Cardiac fibroblast (primary cell): ENCODE measurements at places on chromosomes 6 and 20.

GRCh38 chr20:33947709-33948295 lies 45.9 kb upstream of the RALY start:
- DNase-seq = peak; percentile 66

DNA sequence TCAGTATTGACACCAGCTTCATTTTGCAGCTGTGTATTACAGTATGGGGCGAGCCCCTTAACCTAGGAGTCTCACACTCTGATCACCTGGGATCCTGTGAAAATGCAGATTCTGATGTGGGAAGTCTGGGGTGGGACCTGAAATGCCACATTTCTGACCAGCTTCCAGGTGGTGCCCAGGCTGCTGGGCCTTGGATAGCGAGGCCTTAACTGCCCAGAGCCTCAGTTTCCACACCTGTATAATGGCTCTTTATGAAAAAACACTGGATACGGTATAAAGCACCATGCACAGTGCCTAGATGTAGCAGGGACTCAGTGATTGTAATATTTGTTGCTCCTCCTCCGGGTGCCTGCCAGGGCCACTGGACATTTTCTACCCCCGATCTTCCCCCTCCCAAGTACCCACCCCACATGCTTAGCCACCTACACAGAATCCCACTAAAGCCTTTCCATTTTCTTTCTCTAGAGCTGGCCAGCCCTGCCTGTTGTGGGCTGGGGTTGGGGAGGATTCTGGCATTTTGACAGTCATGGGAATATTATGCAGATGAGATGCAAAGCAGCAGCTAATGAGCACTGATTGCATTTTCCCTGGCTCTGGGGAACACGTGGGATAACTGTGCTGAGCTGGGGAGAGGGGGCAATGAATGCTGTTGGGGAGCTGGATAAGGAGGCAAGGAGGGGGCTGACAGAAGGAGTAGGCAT lies 44.8 kb downstream of the SPDEF start:
- DNase-seq = no peak

DNA sequence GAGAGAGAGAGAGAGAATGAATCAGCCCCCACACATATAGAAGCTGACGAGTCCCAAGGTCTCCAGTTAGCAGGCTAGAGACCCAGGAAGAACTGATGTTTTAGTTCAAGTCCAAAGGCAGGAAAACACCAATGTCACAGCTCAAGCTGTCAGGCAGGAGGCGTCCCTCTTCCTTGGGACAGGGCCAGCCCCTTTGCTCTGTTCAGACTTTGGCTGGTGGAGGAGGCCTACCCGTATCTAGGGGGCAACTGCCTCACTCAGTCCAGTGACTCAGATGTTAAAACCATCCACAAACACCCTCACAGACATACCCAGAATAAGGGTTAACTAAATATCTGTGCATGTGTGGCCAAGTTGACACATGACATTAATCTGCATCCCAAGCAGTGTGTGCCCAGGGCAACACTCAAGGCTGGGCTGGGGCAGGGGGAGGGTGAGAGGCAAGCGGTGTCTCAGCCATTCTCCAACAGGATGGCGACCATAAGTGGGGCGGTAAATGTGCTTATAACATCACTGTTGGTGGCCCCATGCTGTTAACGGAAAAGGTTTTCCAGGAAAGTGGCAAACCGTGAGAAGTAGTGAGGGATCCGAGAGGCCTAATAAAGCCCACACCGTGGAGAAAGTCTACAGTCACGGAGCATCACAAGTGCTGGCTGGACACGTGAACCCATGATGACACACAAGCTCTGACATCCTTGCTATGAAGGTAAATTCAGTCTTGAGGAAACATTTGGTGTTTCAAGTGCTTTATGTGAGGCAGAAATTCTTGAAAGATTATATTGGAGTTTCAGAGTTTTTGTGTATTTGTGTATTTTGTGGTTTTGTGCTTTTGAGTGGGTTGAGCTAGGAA lies 28.1 kb downstream of the RAMACL start:
- no peak for DNase-seq

DNA sequence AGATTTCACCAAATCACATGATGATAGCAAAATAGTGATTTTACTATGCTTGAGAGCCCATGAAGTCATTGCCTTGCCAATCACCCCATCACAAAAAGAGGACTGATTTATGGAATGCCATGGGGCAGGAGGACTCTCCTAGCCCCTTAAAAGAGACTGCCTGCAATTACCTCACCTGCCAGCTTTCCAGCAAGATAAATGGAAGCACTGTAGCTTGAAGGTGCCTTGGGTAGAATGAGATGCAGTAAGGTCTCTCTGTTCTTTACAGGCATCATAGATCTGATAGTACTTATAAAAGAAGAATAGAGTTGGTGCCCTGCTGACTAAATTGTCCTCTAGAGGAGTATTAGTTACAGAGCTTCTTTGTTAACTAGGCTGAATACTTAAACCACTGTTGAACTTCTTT lies 242.3 kb downstream of the TMEM242 start:
- no peak for DNase-seq

DNA sequence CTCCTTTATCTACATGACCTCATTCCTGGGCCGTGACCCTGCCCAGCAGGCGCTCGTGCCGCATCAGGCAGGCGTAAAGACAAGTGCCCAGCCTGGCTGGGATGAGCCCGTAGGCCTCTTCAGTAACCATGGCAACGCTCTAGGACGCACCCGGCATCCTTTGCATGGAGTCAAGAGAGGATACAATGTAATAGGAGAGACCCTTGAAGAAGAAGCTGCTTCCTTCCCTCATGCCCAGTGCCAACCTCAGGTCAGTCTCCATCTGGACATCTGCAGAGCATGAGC lies 5.0 kb upstream of the LSM14B start:
- no peak for DNase-seq

- DNase-seq = no peak
These were observed 89.6 kb upstream of the SLC35F1 start for GRCh38 chr6:117817499-117817898.

GRCh38 chr6:7543789-7544424 lies 2.4 kb downstream of the DSP start:
- DNase-seq = no peak

- DNase-seq = no peak
These were observed 25.5 kb downstream of the DDO start for GRCh38 chr6:110389689-110390382.

DNA sequence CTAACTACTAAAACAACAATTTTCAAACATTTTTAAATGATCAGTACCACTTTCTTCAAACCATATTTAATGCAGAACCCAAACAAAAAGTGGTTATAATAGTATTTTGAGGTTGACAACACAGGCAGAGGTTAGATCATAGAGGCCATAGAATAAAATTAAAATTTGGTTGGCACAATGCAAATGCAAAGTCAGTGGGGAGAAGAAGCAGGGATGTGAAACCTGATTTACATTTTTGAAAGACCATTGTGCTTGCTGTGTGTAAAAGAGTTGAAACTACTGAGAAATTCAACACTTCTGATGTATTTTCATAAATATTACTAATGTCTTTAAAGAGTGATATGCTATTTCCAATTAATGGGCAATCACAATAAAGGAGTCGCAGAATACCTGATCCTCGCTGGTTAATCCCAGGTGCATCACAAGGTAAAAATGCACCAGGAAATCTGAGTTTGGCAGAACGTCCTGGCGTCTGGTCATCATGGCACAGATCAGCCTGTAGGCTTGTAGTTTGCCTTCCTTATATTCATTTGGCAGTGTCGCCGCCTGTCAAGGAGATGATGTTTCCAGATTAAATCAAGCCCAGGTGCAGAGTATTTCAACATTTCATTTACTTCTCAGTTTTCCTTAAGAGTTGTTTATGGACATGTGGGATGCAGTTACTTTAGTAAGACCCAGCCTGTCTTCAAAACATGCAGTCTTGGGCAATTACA lies 141.2 kb downstream of the RALGAPA2 start:
- DNase-seq = no peak

DNA sequence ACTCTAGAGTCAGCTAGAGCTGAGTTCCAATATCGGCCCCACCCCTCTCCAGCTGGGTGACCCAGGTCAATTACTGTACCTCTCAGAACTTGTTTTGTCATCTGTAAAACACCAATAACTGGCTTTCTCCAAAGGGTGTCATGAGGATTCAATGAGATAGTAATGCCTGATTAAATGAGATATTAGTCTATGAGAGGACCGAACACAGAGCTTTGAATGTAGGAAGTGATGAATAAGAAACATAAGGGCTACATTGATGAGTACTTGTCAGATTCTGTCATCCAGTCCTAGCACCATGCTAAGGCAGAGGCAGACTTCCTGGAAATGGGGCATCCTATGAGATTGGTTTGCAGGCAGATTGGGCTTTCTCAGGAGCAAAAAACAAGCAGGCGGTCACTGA lies 20.2 kb downstream of the BPI start:
- no peak for DNase-seq

DNA sequence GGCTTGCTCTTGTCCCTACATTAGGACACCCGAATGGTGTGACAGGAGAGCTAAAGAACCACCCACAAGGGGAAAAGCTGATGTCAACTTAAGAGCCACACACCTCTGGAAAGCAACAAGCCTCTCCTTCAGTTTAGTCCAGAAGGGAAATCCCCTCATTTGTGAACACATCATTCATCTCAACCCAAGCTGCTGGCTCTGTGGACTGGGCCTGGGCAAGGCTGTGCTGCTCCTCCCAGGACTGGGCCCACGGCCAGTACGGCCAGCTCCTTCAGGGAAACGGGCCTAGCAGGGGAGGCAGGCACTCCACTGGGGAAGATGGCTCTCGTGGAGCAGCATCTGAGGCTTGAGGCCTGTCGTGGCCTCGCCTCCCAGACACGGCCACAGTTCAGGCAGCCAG lies 12.8 kb upstream of the SLC4A11 start:
- DNase-seq = peak; percentile 44

DNA sequence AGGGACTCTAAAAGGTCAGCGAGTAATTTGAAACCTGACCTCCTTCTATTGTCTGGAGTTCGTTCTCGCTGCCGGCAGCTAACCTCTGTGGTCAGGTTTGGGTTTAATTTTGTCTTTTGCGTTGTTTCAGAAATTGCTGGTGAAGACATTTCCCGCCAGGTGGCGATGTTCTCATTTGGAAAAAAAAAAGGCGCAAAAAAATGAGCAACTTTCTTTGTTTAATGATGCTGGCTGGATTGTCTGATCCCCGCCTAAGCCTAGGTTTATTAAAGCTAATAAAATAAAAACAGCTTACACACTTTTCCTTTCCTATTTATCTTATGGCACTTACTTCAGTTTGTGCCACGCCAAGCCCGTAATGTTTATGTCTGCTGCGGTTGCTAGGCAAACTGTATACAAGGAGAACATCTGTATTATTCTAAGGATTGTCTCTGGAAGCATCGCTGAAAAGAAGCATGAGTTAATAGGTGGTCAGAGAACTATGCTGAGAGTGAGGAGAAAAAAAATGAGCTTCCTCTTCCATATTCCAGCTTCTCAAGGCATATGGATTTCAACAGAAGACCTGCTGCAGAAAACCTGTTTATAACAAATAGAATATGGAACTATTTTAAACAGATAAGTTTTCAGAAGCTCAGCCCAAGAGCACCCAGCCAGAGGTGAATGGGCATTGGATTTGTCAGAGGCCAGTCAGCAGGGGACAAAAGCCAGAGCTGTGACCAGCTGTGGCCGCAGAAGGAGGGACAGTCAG lies 205.7 kb downstream of the DOK5 start:
- peak; percentile 60 for DNase-seq

- peak; percentile 69 for DNase-seq
These were observed 10.9 kb downstream of the TFB1M start for GRCh38 chr6:155303361-155303870.

DNA sequence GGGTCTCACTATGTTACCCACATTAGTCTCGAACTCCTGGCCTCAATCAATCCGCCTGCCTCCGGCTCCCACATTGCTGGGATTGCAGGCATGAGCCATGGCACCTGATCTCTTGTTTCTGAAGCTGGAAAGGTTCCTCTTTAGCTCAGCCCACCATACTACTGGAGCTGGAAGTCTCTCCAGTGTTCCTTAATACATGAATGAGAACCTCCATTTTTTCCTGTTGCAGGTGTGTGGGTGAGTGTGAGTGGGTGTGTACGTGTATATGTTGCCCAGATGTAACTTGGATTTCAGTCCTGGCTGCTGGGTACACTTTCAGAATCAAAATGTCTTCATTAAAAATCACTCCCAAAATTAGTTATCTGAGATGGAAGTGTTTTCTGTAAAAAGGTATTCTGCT lies 11.1 kb downstream of the PNPLA1 start:
- DNase-seq = no peak

DNA sequence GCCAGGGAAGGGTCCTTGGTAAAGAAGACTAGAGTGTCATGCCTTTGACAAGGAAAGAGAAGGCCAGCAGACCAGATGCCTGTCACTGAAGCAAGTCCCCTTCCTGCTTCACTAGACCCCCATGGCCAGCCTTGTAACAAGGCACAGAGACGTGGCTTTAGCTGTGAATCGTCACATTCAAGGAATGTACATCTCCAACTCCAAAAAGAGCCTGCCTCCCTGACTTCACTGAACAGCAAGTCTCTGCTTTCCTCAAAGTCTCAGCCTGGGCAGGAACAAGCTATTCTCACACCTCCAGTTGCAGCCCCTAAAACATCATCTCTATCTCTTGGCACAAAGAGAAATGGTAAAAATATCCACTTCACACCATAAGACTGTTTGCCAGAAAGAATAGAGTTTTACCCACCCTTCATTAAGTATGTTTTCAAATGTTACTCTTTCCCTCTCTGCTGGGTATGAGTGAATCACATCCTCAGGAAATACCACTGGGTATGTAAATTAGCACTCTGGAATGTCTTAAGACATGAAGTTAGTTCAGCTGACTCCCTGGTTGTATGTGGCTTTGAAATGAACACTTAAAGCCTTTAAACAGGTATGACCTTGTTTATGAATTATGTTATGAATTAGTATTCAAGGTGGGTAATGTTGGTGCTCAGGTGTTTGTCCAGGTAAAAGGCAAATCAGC lies 46.4 kb upstream of the NT5E start:
- peak; percentile 97 for DNase-seq

GRCh38 chr20:17317341-17317740 lies 90.5 kb downstream of the PCSK2 start:
- DNase-seq = no peak

- DNase-seq = no peak
These were observed 53.1 kb downstream of the NINL start for GRCh38 chr20:25532015-25532751.

DNA sequence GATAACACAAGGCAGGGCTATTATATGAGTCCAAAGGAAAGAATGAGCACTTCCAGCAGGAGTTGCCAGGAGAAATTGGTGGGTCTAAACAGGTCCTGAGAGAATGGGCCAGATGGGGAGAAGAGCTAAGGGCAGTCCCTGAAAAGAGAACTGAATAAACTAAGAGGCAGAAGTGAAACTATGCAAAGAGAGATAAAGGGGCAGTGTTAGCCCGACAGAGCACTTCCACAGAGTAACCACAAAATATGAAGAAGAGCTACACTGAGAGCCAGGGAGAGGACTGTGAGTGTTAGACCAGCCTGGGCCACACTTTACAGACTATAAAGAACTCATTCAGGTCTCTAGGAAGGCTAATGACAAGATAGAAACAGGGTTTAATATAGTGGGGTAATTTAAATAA lies 43.8 kb downstream of the RALGAPA2 start:
- no peak for DNase-seq

DNA sequence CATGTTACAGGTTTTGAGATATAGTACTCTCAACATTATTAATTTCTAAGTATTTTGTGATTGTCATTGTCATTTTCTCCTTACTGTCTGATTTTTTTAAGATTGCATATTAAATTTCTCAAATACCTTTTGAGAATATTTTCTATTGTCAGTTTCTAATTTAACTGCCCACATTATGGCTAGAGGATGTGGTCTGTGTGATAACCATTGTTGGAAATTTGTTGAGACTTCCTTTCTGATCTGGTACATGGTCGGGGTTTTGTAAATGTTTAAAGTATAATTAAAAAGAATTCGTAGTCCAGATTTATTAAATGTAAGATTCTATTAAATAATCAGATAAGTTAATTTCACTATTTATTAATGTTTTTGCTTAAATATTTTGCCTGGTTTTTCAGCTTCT lies 60.1 kb downstream of the SLX4IP start:
- DNase-seq = no peak
